Kidney epithelial cell (primary cell): ENCODE measurements at places on chromosomes 3 and 15. TPM values are rescaled to one million over a fixed set of nuclear protein-coding genes. Genes with fewer than 3 reads are reported as not detected.

GRCh38 chr3:112967828-112968227 is 7.1 kb downstream of the CD200R1 start:
- DNase-seq = no peak

DNA sequence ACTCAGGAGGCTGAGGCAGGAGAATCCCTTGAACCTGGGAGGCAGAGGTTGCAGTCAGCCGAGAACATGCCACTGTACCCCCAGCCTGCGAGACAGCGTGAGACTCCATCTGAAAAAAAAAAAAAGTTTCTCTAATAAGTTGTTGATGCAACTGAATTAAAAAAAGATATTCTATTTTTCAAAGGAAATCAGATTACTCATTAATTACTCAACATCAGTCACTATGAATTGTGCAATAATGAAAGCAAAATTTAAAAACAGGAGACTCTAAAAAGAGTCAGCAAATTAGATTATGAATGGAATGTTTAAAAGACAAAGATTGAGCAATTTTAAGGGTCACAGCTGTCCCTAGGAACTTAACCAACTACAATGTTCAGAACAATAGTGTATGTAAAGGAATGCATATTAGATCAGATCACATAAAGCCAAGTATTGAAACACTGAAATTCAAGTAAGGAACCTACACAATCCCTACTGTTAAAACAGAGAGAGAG is 60.2 kb upstream of the SLC4A7 start:
- no peak for DNase-seq

DNA sequence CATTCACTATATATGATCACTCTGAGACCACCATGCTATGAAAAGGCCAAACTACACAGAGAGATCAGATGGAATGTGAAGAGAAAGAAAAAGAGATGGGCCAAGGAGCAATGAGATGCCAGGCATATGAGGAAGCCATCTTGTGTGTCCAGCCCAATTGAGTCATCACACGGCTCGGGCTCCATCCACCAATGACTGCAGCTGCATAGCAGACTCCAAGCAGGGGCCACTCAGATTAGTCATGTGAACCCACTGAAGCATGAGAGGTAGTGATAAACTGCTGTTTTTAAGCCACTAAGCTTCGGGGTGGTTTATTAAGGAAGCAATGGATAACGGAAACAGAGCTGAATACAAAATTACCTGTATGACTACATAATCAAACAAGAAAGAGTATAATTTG is 185.9 kb downstream of the SUCLG2 start:
- peak; percentile 53 for DNase-seq

DNA sequence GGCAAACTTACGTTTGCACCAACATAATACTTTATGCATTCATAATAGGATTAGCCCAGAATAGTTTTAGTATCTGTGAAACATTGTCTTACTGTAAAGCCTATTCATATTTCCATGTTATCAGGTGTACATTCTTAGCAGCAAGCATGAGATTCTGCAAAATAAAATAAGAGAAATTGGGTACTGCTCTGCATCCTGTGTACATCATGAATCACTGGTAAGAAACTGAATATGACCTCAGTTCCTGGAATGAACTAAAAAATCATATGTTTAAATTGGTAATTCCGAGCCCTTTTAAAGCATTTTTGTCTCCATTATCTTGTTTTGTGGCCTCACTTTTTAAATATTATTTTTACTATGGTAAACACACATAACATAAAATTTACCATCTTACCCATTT is 605.1 kb downstream of the ROBO1 start:
- DNase-seq = no peak

GRCh38 chr15:38490242-38490922 is 36.5 kb downstream of the FAM98B start:
- no peak for DNase-seq

DNA sequence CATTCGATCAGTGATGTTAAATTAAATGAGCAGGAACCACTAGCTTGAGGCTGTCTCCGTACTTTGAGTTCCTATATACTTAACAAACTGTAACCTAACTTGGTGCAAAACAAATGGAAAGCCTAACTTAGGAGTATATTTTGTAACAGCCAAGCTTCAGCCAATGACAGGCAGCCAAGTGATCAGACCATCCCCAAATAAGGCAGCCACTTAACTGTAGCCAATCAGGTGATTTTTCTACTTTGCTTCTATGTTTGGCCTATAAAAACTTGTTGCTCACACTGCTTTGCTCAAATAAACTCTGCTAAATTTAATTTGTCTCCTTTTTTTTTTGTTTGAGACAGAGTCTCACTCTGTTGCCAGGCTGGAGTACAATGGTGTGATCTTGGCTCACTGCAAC is 19.3 kb upstream of the ZNF770 start:
- no peak for DNase-seq

GRCh38 chr15:83764201-83764838 is 110.4 kb downstream of the ADAMTSL3 start:
- DNase-seq = no peak

DNA sequence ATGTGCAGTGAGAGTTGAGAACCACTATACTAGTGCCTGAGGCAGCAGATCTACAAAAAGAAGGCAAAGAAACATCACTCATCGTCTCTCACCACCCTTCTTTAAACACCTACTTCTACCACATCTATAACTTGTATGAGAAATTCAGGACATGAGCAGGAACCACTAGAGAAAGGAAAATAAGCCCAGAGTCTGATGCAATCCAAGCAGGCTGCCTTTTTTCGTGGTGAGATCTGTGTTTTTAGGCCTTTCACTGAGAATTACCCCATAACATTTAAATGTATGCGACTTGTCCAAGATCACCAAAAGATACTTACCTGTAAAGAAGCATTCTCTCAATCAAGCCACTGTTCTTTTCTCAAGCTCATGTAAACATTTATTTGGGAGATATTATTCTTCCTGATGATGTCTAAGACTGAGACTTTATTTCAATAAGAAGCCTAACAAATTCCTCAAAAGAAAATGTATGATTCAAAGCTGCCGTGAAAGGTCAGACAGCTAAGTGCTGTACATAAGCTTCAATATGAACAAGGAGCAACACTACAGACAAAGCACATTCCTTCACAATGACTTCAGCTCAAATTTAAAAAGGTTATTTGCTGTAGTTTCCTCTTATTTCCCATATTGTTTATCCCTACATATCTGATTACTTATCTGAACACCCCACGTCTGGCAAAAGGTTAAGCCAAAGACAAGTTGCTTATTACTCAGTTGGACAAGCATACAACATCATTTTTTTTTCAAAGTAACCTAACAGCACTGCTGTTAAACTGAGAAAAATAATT is 16.5 kb downstream of the SPICE1 start:
- DNase-seq = peak; percentile 19

- no peak for DNase-seq
Observed at GRCh38 chr3:196691386-196691785, 20.7 kb downstream of the CEP19 start.

- DNase-seq = no peak
Observed at GRCh38 chr3:196988241-196989029, 19.8 kb upstream of the PIGZ start.

GRCh38 chr3:20056725-20057611 is 16.7 kb downstream of the KAT2B start:
- DNase-seq = no peak

DNA sequence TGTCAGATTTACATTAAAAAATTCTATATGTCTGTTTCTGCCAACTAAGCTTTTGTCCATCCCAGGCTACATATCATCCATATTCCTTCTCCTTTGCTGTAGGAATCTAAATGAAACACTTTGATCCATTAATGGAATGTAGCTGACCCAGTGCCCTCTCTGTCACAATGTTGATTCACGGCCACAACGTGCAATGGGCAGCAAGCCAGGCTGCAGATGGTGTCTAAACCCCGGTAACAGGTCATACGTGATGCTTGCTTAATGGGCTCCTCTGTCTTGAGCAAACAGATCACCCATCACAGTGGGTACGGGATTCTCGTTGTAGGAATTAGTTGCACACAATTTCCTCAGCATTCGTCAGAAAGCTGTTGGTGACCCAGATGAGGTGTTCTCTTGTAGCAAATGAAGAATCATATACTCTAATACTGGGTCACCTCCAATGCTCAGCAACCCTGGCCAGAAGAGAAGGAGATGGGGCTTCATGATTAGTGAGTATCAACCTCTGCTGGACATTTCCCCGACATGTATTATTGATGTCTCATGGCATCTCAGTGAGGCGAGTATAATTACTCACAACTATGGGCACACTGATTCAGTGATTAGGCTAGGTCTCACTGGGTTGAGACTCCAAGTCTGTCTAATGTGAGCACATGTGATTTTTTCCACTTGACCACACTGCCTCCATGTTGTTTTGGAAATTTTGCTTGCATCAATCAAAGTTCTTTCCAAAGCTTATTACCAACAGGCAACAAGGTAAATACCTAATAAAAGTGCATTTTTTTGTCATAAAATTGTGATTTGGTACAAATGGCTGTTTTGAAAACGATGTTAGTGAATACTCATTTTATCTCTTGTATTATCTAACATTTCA is 12.9 kb upstream of the DCBLD2 start:
- DNase-seq = no peak

GRCh38 chr3:134898181-134898754 is 103.2 kb downstream of the EPHB1 start:
- no peak for DNase-seq

DNA sequence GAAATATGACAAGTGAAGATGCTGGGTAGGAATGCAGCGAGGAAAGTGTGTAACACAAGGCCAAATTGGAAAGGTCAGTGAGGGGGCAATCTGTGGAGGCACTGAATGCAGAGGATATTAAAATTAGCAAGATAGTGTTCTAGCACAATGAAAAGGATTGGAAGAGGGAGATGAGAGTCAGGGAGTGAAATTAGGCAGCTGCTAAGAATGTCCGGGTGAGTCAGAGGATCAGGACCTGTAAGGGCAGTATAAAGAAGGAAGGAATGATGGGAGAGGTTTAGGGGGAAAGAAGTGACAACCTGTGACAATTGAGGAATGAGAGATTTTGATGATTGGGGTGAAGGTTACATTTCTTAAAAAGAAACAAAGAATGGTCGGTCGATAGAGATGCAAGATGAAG is 103.5 kb downstream of the UBE3A start:
- DNase-seq = no peak

DNA sequence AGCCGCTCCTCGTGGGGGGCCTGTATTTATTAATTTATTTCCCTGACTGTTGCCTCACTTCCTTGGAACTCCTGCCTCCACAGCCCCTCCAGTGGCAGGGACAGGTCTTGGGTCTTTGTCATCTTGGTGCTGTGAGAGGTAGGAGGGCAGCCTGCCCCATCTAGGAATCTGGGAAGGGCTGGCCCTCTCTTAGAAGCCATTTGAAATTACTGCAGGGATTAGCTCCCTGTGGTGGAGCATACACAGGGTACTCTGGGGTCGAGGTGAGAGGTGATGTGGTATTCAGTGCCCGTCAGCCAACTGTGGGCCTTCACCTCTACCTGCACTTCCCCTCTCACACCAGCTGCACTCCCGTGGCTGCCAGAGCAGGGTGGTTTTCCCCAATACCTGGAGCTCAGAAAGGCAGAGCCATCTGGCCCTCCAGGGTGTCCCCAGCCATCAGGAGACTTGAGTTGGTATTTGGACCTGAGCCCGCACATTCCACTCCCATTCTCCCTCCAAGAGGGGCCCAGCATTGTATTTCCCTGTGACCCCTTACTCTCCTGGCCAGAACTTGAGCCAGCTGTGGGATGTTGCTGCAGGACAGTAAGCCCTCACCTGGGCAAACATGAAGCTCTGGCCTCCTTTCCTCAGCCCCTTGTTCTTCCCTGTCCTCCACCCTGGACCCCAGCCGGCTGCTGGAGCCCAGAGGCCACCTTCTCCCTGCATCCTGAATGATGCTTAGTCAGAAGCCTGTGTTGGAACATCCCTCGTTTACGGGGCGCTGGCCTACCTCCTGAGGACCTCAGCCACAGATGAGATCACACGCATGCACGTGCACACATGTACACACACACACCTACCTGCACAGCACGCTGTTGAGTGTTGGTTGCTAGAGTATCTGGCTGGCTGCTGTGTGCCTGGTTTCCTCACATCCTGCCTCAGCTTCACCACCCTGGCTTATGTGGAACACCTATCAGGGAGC is 2.0 kb upstream of the JMJD7 start:
- no peak for DNase-seq

DNA sequence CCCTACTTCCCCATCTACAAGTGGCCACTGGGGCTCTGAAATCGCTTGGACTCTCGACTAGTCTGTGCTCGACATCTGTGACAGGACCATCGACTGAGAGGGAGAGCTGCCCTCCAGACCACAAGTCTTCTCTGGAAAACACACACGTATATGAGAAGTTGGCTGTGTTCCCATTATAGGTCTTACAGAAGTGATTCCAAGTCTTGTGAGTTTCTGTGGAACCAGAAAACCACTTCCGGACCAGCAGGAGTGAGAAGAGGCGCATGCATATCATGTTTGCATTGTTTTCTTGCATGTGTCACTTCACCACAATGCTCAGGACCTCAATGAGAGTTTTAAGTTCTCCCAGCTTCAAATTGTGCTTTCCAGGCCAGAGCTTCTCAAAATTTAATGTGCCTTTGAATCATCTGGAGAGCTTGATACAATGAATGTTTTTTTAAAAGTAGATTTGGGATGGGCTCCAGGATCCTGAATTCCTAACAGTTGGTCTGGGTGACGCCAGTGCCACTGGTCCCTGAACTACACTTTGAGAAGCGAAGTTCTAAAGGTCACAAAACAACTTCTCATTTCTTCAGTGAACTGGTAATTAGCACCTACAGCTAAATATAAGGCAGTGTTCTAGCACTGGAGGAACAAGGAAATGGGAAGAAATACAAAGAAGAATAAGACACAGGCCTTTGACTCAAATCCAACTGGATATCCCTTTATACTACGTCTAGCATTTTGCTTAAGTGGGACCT is 15.7 kb downstream of the LIPC start:
- DNase-seq = peak; percentile 85

- DNase-seq = no peak
Observed at GRCh38 chr3:78642226-78643035, 1125.4 kb downstream of the ROBO1 start.

DNA sequence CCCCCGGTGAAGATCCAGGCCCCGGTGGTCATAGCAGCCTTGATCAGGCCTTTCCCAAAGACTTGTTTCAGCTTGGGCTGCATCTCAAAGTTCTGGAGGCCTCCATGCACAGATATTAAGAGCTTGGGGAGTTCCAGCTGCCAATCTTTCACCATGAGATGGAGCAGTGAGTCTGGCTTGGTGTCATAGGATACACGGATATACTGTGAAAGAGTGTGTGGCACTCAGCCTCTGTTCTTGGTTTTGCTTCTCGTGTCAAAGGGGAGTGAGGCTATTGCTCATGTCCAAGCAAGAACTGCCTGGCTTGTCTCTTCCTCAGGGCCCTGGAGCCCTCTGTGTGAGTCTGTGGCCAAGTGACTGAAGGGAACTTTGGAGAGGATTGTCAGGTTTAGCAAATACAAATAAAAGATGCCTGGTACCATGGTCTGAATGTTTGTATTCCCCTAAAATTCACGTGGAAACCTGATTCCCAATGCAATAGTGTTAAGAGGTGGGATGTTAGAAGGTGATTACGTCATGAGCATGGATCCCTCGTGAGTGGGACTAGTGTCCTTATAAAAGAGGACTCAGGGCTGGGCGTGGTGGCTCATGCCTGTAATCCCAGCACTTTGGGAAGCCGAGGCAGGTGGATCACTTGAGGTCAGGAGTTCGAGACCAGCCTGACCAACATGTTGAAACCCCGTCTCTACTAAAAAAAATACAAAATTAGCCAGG is 33.5 kb downstream of the TRPM1 start:
- DNase-seq = no peak

GRCh38 chr15:85389772-85390171 is 9.4 kb downstream of the AKAP13 start:
- DNase-seq = no peak

PRKAR2A gene
- 27.5 and 34.9 TPM in 2 replicates for total RNA-seq

RGMA gene
- total RNA-seq = 0.29 and 1.0 TPM in 2 replicates

RASL12 gene
- 0.92 TPM in 1 of 2 replicates, not detected in the other for total RNA-seq

DUOXA1 gene
- total RNA-seq = 0.27 TPM in 1 of 2 replicates, not detected in the other

PTX3 gene
- 24.4 and 31.1 TPM in 2 replicates for total RNA-seq

C3orf52 gene
- total RNA-seq = 42.5 and 42.9 TPM in 2 replicates

CCRL2 gene
- 0.29 and 0.48 TPM in 2 replicates for total RNA-seq

FEZF2 gene
- not detected in 2 replicates for total RNA-seq

UNC13C gene
- 0.14 and 0.21 TPM in 2 replicates for total RNA-seq
